ENCODE measurements at places on chromosomes 7 and 10.
A peak's percentile ranks its signal among the peaks of the same experiment; 100 is the strongest.

DNA sequence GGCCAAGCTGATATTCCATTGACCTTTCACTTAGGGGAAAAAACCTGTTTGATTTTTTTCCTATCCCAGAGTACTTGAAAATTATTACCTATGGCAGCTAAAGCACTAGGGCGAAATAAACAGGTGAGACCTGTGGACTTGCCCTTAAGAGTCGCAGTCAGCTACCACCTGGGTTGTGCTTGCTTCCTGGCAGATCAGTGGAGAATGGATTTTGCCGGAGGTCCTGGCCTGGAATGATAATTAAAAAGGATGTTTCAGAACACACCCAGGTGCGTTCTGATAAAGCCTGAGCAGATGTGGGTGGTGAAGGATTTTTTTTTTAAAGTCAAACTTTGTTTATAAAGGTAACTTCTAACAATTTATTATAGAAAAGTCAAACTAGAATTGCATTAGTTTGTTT is 59.1 kb downstream of the AUTS2 start:
- no peak for DNase-seq

GRCh38 chr7:7808156-7808555 is 89.7 kb upstream of the RPA3 start:
- DNase-seq, result no peak

GRCh38 chr7:29372351-29373090 is 177.9 kb downstream of the CHN2 start:
- DNase-seq, result no peak

DNA sequence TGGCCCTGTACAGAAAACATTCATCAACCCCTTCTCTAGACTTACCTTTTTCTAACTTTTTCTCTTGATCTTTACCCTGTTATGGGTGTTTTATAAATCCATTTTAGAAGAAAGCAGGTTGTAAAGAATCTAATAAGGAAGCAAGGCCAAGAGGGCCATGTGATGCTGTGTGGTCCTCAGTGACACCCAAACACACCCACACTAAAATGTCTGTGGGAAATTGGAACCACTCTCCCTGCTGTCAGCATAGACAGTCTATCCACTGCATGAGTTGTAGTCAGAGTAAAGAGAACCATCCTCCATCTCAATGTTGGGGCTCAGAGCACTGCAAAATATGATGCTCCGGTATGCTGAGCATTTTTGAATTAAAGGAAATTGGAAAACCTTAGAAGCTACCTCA is 235.5 kb downstream of the SKIDA1 start:
- DNase-seq, result no peak

GRCh38 chr7:139230023-139230422 is 1.0 kb upstream of the UBN2 start:
- no peak for DNase-seq

DNA sequence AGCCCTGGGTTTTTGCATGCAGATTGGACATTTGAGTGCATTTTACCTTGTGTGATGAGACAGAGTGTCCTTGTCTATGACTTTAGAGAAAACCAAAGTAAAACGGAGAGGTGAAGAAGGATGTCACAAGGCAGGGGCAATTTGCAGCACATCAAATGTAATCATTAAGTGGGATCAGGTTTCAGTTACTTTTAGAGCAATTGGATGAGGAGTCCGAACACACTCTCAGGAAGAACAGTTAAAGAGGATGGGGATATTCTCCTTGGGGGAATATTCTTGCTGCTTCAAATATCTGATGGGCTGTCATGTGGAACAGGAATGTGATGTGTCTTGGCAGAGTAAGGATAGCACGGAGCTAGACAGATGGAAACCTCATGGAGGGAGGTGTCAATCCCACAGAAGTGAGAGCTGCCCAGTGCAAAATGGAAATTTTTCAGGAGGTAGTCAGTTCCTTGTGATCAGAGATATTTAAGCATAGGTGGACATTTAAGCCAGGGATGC is 757 bp downstream of the RAB19 start:
- DNase-seq, result no peak

- no peak for DNase-seq
Measured at GRCh38 chr10:98224509-98224908, 43.5 kb downstream of the LOXL4 start.

GRCh38 chr10:100174699-100175677 is 10.8 kb downstream of the ERLIN1 start:
- no peak for DNase-seq

GRCh38 chr7:153616711-153617325 is 435.4 kb upstream of the DPP6 start:
- DNase-seq, result no peak

DNA sequence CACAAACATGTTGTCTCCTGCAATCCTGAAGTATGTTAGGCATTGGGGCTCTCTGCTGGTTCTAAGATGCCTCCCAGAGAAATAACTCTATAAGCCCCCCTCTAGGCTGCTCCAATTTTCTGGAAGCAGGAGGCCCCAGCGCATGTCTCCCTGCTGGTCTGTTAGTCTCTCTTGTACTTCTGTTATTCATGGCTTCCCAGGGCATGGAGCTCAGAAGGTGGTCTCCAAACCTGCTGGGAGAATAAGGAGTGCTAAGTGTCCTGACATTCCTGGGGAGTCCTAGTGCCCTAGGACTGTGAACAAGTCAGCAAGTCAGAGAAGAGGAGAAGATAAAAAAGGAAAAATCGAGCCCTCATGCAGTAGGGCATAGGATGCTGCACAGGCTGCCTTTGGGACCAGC is 70.5 kb upstream of the EFCAB10 start:
- DNase-seq, result no peak

DNA sequence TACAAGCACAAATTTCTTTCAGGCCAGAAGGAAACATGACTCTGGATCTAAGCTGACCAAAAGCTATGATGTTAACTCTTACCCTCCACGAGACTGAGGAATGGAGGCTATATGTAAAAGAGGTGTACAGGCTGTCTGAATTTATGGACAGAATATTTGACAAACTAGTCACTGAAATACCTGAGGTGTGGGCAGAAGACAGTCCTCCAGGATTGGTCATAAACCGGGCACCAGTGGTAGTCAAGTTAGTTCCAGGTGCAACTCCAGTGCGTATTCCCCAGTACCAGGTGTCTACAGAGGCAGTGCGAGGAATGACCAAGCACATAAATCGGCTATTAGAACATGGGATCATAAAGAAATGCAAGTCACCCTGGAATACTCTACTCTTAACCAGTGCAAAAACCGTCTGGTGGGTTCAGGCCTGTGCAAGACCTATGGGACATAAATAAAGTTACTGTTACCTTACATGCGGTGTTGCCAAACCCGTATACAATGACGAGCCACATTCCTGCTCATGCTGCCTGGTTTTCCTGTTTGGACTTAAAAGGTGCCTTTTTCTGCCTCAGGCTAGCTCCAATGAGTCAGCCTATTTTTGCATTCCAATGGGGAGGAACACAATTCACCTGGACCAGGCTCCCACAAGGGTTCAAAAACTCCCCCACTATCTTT is 6.7 kb upstream of the CYREN start:
- DNase-seq, result no peak

DNA sequence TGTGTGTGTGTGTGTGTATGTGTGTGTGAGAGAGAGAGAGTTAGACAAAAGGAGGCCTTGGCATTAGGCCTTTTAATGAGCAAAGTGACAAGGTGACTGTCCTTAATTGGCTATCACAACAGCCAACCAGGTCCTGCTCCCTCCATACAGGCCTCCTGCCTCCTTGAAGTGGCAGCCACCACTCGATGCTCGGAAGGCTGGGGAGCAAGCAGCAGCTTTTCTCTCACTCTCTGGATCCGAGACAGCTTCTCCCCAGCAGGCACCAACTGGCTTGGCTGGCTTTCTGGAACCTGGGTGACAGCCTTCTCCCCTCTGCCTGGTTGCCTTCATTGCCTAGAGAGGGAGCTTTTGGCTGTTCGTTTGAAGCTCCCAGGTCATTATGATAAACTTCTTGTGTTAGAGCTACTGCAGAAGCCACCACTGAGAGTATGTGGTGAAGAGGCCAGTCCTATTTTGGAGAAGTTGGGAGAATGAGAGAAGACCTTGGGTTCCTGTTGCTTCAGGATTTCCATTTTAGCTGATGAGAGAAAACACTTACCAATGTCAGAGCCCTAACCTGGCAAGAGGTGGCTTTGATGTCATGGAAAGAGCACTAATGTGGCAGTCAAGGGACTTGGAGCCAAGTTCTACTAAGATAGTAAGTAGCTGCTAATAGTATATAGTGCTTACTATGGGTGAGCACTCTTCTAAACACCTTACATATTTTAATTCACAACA is 37.6 kb downstream of the RPS24 start:
- no peak for DNase-seq

- no peak for DNase-seq
Measured at GRCh38 chr7:139655305-139655704, 122.5 kb downstream of the HIPK2 start.

DNA sequence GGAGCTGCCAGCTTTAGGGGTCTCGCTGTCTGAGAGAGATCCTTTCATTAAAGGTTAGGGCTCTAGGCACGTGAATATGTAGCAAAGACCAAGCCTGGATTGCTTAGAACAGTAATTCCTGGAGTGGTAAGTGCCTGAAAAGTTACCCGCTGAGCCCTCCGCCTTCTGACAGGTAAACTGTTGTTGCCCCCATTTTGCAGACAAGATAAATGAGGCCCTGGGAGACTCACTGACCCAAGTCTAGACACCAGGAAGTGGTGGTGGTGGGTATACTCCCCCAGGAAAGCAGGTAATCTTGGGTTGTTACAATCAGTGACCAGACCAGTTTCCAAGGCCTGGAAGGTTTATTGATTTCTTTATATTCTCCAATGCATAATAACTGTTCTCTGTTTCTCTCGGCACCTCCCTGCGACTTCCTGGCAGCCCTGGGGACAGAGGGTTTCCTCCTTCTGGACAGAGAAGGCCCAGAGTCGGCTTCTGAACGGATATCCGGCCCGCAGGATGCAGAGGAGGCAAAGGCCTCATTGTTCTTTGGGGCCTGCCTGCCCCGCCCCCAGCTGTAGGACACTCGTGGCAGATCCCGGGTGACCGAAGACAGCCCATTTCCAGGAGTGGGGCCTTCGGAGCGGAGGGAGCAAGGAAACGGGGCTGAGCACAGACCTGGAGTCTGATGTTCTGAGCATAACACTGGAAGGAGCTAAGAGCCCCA is 1.3 kb upstream of the GRK5 start:
- no peak for DNase-seq

DNA sequence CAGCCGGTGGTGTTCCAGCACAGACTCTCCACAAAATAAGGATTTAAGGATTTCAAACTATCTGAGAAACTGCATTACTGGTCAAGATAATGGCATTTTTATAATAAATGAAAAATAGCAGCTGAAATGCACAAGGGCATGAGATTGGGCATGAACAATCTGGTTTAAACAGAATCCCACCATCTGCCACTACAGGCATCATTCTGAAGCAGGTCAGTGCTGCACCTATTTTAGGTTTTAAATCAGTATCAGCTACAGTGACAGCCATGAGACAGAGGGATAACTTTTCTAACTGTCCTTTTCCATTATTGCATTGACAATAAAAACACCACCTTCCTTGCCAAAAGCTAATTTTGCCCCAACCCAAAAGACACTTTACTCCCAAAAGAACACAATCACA is 186.8 kb downstream of the ETV1 start:
- no peak for DNase-seq

DNA sequence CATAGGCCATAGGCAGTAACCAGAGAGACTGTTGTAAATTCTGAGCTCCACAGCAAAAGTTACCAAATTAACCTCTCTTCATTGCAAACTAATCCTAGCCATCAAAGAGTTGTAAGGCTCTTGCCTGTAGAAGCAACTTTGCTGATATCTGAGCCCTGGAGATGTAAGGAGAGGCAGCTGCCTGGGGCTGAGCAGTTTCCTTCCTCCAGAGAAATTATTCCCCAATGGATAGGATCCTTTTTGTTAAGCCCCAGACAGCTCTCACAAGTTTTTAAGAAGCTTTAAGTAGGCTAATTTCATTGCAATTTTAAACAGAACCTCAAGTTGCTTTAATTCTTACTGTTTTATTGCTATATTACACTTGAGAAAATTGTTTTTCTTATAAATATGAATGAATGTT is 211.1 kb downstream of the GALNT17 start:
- DNase-seq, result no peak

GRCh38 chr10:112148331-112148730 is 35.2 kb downstream of the GPAM start:
- no peak for DNase-seq

GRCh38 chr10:101529725-101530553 is 58.1 kb downstream of the POLL start:
- DNase-seq, result no peak

DNA sequence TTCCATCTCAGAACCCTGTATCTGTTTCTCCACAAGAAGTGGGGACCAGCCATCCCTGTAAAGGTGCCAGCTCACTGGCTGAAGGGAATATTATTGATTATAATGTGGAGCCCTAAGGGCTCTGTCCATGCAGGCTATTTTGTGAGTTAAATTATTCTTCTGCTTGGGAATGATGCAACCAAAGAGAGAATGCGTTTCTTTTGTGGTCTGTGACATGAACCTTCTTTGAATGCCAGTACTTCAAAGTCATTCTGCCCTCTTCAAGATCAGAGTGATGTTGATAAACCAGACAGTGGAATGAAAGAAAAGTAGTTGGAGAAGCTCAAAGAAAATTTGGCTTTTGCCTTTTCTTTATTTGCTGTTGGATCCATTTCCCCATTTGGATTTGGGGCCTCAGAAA is 995.2 kb downstream of the KCNMA1 start:
- no peak for DNase-seq

DNA sequence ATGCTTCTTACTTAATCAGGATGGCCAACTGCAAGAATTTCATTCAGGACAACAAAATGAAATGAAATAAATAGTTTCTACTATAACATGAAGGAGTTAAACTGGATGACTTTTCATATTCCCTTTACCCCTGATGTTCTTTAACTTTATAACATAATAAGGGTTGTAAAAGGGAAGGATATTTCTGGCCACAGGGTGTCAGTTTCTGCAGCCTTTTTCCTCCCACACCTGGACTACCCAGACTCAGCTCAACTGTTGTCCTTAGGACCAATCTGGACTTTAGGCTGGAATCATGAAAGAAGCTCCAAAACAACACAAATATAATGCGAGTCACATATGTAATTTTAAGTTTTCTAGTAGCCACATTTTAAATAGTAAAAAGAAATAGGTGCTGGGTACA is 43.4 kb downstream of the PRPS1L1 start:
- DNase-seq, result no peak

DNA sequence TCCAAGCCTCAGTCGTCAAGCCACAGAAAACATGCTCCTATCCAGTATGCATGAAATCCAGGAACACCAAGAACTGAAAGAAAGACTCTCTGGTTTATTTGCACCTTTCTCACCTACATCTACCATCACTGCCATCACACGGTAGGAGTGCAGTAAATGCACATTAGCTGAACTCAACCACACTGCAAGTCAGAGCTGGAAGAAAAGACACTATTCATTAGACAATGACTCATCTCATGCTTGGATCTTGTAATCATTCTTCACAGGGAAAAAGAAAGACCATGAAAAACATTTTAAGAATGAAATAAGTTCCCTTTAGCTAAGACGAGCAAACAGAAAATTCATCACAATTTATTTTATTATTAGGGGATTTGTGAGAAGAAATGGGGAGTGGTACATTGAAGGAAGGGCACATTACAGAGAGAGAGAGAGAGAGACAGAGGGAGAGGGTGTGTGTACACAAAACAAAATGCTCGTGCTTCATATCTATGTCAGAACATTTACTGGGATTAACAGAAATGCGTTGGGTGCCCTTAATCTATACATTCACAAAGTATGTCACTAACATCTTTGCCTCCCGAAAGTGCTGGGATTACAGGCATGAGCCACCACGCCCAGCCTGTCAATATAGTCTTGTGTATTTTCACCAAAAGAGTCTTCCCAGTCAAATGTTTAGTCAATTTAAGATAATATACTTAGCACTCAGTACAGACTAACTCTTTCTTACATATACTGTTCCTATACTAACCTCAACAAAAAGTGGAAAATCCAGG is 324.9 kb downstream of the PARD3 start:
- peak; percentile 23 for DNase-seq
